ENCODE measurements at places on chromosomes 1 and 21.

DNA sequence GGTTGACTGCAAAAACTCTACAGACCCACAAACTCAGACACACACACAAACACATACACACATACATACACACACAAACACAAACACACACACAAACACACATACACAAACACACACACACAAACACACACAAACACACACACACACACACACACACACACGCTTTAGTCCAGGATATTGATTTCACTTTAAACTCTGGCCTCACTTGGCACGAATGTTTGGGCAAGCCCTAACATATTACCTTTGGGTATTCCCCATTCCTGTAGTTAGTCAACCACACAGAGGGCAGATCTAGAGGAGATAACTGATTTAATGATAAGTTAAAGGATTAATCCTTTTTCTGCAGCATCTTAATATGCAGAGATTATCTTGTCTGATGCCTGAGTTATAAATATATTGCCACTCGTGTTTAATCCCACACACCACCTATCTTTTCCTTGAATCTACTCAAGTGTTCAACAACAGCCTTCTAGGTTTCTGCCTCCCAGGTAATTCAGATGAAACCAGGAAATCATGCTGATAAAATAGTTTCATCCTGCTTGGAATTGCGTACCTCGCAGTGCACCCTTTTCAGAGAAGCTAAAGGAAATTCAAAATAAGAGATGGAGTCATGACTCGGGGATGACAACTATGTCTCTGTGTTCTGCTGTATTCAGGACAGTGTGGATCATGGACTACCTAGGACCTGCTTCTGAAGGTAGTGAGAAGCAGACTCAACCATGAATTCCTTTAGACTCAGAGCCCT, 14.5 kb upstream of the RUNX1 start:
- no peak for DNase-seq

DNA sequence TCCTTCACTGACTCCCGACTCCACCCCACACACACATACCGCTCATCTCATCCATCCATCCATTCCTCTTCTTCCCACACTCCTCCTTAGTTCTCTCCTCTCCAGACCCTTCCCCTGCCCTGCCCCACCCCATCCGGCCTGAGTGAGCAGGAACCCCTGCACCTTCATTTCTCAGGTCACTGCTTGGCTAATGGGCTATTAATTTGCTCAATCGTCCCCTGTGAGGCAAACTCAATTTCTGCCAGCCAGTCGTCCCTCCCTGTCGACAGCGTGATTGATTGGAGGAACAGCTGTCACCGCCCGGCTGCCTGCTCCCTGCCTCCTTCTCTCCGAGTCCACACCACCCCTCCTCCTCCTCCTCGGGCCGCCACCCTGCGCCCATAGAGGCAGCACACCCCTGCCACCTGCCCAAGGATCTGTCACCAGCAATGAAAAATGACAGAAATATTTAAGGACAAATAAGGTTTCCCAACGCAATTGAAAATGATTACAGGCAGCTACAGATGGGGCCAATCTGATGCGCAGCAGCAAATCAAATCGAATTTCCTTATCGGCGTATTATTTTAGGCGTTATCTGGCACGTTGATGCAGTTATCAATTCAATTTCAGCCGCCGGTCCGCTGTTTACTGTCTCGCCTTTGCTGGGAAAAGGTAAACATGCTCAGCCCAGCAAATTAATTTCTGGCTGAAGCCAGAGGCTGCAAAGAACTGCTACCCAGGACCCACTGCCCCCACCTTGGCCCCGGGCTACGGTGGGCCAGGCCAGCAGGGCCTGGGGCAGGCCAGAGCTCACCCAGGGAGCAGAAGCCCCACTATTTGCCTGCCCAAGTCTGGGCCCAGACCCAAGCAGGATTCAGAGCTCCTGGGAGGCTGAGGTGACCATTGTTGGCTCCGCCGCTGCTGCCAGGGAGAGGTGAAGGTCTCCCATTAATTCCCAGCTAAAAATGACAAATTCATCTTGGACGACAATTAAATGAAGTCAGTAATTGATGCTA, 71.3 kb downstream of the TMEM53 start:
- peak; percentile 52 for DNase-seq

- no peak for DNase-seq
These were observed 17.8 kb downstream of the SPOCD1 start for GRCh38 chr1:31798086-31798432.

DNA sequence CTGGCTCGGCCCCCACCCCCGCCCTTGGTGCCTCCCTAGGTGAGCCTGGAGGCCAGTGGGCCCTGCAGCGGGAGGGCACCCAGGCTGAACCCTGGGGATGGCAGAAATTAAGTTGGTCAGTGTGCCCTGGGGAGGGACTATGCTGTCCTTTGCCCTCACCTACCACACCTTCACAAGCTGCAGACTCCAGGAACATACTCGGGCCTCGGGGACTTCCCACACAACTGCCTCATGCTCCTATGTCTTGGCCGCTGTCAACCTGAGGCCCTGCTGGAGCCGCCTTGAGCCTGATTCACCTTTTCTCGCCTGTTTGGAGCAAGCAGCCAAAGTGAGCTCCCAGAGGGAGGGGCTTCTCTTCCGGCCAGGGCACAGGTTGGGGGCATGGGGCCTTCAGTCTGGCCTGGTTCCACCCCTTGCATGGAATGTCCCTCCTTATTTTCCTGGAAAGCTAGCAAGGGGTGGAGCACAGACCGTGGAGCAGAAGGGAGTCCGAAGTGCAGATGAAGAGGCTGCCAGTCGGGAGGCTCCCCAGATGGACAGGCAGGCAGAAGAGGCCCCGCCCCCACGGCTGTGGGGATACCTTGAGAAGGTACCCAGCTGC, 24.7 kb downstream of the KNCN start:
- no peak for DNase-seq

GRCh38 chr21:45033791-45034555, 40.4 kb upstream of the ADARB1 start:
- no peak for DNase-seq

GRCh38 chr1:35190784-35191183, 2.2 kb downstream of the SFPQ start:
- DNase-seq = no peak

DNA sequence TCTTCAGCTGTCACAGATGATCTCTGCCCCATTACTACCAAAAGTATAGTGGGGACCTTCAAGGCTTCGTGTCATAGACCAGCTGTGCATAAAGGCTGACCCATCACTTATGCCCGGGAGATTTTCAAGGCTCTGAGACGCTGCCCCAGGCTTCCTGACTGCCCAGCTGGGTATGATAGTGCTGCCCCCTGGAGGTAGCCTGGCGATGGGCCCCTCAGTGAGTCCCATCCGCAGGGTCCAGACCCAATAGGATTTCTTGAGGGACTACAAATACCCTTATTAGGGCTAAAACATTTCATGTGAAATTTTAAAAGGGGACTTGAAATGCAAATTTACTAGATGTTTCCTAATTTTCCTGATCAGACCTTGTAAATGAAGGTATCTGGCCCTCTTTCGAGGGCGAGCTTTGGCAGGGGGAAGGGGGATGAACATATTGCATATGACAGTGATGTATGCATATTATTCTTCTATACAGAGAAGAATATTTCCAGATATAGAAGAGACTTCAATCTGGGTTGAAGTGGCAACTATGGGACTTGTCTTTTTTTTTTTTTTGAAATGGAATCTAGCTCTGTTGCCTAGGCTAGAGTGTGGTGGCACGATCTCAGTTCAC, 11.7 kb upstream of the FCMR start:
- no peak for DNase-seq
